ENCODE measurements at places on chromosomes 2 and 18.

DNA sequence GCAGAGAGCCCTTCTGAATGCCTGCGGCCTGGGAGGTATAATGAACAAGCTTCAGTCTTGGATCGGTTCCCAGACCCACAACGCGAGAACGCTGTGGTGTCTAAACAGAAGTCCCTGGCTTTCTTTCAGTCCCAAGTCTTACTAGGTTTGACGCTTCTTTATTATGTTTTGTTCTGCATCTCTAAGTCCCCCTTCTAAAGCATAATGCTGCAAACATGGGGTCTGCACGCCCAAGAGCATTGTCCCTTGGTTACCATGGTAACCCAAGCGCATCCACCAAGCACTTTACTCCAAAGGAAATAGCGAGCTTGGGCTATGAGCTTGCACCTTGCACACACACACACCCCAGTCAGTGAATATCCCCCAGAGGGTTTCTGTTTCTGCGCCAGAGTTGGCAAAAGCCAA, 193.7 kb downstream of the INO80D start:
- DNase-seq = no peak

DNA sequence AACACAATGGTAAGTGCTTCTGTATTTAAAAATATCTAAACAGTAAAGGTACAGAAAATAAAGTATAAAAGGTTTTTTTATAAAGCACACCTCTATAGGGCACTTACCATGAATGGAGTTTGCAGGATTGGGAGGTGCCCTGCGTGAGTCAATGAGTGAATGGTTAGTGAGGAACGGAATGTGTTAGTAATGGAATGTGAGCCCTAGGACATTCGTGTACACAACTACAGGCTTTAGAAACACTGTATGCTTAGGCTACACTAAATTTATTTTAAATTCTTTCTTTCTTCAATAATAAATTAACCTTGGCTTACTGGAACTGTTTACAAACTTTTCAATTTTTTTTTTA, 337.9 kb upstream of the SLC39A10 start:
- DNase-seq = peak; percentile 65

DNA sequence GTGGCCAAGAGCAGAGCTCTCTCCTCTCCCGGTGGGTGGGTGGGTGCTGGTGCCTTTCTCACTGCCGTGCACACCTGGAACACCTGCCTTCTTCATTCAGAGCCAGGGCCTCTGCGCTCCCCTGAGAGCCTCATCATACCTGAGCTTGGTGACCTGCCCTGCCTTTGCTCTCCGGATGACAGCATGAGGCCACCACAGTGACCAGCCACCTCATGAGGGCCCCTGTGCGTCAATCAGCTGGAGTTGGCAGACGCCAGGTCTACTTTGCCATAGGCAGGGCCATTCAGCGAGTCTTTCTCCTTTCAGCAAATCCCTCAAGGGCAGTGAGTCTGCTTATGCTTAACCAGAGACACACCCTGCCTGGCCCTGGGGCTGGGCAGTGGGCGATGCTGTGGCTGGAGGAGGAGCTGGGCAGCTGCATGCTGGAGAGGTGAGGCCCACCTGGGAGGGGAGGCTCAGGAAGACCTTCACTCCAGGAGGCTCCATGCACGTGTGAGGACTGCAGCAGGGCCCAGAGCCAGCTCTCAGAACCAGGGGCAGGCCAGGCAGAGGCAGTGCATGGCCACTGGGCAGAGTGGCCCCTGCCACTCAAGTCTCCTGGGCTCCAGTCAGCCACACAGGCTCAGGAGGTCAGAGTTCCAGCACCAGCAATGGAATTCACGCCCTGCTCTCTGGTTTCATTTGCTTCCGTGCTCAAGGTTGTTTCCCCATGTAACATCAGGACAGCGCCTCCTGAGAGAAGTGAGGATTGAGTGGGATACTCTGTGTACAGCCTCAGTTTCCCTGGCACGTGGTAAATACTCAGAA, 417.5 kb upstream of the MYT1L start:
- no peak for DNase-seq

- DNase-seq = no peak
These were observed 23.4 kb downstream of the PSTPIP2 start for GRCh38 chr18:46048641-46049040.

DNA sequence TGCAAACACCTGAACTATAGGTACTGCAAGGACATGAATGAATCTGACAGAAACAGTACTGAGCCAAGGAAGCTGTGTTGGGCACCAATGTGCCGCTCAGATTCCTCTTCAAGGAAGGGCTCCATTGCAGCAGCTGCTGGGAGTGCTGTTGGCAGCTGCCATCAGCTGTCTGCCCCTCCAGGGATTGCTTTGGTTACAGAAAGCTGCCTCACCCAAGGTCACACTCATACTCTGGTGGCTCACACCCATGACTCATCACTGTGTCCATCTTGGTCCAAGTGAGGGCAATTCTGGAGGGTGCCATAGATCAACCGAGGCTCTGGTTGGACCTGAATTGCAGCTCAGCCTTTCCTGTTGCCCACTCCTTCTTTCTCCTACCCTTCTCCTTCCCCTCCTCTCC, 24.4 kb upstream of the TRPM8 start:
- DNase-seq = no peak

- no peak for DNase-seq
These were observed 26.7 kb upstream of the FAM237A start for GRCh38 chr2:206615417-206616089.

GRCh38 chr2:213806125-213806726, 522.0 kb downstream of the SPAG16 start:
- no peak for DNase-seq

GRCh38 chr2:134002921-134003320, 251.0 kb upstream of the MGAT5 start:
- DNase-seq = no peak

DNA sequence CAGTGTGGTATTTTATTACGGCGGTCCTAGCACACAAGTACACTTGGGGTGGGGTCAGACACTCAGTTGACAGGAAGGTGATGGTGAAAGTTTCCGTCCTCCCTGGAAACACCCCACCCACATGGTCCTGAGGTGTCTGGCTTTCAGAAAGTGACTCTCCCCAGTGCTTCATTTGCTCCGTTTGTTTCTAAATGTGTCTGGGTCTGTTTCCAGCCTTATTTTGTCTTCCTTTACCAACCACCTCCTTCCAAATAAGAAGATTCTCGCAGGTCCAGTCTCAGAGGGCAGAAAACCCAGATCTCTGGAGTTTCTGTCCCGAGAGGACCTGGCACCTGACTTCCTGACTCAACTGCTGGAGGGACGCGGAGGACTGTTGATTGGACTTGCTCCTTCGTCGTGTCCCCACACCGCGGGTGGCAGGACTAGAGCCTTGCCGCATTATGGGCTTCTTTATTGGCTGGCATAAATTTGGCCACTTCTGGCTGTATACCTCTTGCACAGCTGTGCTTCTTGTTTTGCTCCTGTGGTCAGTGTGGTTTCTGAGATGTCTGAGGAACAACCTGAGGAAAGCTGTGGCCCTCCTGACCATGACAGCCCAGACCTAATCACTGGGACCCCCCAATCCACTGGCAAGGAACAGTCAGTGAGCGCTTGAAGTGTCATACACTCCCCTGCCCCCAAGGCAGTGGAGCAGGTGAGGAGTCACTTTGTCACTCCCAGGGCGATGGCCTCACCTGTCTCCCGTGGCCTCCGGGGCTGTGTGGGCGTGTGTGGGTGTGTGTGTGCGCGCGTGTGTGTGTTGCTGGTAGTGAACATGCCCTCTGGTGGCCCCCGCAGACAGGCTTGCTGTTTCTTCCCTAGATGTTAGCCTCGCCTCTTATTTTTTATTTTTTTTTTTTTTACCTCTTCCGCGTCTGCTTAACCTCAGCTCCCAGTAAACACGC, 45.6 kb downstream of the MEX3C start:
- no peak for DNase-seq

GRCh38 chr2:28901841-28902240, 7.4 kb downstream of the WDR43 start:
- DNase-seq = no peak

- no peak for DNase-seq
These were observed 113.5 kb downstream of the PLEKHM3 start for GRCh38 chr2:207911856-207912255.

DNA sequence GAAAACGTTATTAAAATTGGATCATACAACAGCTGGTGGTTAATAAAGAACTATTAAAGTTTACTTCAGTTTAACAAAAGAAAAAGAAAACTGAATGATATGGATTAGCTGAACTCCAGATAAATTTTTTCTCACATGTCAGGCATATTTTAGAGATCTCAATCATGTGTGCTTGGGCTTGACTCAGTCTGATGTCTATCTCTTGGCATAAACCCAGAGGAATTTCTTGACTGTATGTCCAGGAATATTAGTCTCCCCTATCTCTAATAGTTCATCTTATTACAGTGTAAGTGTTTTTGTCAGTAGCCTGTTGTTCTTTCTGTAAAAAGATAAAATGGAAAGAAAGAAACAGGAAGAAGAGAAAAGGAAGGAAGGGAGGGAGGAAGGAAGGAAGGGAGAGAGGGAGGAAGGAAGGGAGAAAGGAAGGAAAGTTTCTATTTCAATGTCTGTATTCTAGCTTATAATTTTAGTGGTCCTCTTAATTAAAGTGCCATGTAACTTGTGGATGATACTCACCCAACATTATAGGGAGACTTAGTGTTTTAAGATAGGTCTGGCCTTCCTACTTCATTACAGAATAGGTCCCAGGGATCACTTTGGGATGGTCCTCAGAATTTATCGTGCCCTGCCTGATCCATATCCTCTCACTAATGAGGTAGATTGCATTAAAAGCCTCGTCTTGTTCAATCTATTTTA, 99.7 kb upstream of the UGP2 start:
- DNase-seq = no peak

DNA sequence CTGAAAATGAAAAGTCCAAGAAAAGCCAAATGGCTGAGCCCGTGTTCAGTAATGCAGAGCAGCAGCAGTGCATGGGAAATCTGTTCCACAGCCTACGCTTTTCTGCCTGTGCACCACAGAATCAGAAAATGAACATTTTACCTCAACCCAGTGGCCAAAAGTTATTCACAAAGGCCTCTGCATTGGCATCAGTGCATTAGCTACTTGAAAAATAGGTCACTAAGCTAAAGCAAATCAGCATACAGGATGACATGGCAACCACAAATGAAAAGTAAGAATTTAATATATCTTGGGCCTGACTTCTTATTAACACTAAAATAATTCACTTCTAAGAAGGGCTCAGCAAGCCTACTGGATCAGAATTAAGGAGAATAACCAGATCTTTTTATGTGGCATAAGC, 1145.3 kb upstream of the CHAC2 start:
- no peak for DNase-seq

DNA sequence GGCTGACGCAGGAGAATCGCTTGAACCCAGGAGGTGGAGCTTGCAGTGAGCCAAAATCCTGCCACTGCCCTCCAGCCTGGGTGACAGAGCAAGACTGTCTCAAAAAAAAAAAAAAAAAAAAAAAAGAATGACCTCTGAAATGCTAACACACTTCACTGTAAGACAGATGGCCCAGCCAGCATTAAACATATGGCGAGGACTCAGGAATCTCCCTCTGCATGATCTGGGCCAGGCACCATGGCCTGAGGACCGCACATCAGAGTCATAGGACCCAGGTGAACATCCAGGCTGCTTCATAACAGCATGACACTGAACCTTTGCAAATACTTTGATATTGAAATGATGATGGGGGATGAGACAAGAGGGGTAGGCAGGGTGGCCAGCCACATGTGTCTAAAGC, 56.1 kb upstream of the DNMT3A start:
- DNase-seq = no peak

DNA sequence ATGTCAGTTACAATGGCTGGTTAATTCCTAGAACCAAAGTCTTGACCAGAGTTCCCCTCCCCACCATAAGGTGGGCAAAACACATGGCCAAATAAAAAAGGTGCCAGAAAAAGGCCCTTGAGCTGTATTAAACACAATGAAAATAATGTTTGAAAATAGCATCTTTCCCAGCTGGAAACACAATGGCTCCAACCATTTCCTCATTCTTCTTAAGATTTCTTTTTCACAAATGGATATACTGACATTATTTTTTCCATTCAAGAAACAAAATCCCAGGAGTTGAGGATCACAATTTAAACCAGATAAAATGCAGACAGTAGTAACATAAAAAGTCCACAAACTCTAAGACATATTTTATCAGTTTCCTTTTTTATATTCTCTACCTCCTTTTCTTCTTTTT, 143.8 kb downstream of the EXOC6B start:
- no peak for DNase-seq

DNA sequence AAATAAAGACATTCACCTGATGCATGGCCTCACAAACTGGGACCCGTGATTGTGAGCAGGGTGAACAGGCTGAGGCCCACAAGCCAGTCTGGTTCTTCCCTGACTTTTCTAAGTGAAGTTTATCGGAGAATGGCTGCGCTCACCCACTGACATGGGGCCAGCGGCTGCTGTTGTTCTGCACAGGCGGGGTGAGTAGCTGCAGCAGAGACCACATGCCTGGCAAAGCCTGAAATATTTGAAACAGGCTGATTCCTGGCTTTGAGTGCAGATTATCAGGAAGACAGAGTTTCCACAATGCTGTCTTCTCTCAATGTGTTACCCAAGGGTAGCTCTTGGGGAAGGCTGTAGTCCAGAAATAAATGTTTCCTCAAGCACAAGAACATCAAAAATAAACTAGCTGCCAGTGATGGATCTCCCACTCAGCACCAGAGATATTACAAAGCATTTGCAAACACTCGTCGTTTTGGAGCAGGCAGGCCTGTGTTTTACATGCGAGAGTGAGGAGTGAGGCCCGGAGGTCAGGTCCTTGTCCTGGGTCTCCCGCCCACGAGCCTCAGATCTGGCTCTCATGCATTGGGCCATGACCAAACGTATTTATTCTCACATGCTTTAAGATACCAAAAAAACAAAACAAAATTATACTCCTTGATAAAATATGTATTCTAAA, 647.1 kb downstream of the GALR1 start:
- no peak for DNase-seq

- no peak for DNase-seq
These were observed 43.0 kb upstream of the RAB6C start for GRCh38 chr2:129936334-129936934.

DNA sequence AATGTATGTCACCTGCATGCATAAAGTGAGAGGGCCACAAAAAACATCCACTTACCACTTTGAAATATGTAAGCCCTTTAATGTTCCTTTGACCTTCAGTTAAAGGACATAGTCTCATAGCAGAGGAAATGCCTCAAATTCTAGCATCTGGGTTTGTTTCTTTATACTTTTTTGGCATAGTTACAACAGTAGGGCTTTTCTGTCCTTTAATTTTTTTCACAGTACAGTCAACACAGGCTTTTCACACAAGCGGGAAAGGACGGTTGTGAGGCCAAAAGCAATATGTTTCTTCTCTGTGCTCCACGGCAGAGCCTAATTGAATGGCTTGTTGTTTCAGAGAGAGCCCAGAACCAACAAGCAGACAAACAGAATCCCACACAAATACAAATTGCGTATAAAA, 57.6 kb downstream of the CRIM1 start:
- no peak for DNase-seq
